Activated CD8-positive, alpha-beta memory T cell treated with anti-CD3 and anti-CD28 coated beads for 1 hour (primary cell): ENCODE measurements at places on chromosomes 2 and 18.
A peak's percentile ranks its signal among the peaks of the same experiment; 100 is the strongest.

GRCh38 chr2:76197842-76198448 is 487.2 kb upstream of the GCFC2 start:
- no peak for DNase-seq

DNA sequence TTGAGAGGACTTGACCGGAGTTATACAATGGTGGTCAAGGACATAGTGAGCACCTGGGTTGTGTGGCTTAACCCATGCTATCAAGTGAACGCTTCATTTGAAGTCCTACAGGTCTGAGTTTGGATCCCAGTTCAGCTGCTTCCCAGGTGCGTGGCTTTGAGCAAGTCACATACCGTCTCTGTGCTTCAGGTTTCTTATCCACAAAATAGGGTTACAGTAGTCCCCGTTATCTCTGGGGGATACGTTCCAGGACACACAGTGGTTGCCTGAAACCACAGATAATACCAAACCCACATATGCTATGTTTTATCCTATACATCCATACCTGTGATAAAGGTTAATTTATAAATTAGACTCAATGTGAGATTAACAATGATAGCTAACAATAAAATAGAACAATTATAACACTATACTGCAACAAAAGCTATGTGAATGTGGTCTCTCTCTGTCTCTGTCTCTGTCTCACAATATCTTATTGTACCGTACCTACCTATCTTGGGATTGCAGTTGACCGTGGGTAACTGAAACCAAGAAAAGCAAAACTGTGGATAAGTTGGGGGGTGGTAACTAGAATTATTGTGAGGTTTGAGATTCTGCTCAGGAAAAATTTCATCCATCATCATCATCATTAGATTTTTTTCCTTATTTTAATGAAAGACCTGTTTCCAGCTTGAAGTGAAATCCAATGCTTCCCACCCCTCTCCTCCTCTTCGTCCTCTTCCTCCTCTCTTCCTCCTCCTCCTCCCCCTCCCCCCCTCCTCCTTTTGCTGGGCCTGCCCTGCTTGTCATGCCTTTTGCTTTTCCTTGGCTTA is 22.7 kb downstream of the LBH start:
- no peak for DNase-seq

DNA sequence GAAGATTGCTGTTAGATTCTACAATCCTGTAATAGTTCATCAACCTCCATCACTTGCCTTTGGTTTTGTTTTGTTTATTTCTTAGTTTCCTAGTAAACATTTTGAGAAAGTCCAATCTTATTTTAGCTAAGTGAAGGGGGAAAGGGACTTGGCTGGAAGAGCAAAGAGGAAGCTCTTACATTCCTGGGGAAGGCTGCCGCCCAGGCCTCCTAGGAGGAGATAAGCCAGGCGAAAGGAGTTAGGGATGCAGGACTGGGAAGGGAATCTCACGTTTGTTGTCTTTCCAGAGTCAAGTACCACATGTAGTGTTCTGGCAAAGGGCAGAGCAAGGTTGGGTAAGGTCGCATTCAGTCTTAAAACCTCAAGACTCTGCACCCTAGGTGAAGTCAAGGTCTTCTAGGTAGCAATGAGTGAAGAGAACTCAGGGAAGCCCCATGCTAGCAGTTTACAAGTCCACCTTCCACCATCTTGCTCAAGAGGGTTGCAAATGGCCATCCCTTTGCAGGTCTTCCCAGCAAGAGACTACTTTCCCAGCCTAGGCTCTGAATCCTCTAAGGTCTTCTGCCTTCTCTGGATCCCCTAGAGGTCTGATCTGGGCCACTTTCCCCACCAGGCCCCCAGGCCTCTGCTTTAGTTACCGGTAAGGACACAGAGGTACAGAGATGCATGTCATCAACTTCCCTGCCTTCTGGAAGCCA is 320.7 kb downstream of the CYP26B1 start:
- DNase-seq: no peak

GRCh38 chr2:188381614-188382013 is 89.9 kb downstream of the GULP1 start:
- no peak for DNase-seq

DNA sequence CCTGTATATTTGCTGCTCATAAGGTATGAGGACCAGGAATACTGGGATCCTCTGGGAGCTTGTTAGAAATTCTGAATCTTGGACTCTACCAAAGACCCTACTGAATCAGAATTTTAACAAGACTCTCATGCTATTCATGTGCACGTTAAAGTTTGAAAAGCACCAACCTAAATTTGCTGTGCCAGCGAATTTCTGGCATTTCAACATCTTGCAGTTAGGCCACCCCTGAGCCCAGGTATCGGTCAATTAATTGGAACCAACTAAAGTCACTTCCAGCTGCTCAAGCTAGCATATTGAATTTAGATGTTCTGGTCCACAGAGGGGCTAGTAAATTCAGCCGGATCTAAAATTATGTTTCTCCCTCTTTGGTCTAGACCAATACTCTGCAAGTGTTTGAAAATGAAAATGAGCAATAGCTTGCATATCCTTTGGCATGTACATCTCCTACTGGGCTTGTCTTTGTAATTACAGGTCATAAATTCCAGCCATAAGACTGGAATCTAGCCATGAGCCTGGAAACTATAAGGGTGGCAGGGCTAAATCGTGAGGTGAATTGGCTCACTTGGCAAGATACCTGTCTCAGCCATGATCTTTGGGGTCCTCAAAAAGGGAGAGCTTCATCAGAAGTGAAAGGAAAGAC is 72.4 kb downstream of the SKA1 start:
- DNase-seq: no peak

- no peak for DNase-seq
These were observed 72.1 kb downstream of the NRP2 start for GRCh38 chr2:205754285-205754923.

DNA sequence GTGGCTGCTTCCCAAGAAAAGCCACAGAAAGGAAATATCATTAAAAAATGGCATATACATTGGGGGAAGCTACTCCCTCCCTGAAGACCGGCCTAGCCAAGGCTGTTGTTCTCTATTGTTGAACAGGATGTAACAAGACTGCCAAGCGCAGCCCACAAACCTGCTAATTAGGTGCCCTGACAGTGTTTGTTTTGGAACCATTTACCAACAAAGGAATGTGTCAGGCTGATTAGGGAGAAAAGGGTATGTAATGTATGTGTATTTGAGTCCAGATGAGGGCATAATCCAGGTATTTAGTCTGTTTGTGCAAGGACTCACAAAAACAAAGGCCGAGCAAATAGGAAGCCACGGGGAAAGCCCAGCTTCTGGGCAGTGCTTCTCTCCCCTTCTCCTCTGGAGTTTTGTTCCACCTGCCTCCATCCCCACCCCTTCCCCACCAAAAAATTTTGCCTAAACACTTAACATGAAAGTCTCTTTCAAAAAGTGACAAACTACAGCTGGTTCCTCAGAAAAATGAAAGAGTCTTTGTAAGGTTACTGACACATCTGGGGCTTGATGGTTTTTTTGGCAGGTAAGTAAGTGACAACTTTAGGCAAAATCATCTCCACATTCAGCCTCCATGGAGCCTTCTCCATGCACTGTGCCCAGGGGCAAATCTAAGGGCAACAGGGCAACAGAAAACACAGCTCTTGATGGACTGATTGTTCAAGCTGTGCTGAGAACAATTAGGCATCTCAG is 78.3 kb upstream of the FZD5 start:
- DNase-seq: no peak

DNA sequence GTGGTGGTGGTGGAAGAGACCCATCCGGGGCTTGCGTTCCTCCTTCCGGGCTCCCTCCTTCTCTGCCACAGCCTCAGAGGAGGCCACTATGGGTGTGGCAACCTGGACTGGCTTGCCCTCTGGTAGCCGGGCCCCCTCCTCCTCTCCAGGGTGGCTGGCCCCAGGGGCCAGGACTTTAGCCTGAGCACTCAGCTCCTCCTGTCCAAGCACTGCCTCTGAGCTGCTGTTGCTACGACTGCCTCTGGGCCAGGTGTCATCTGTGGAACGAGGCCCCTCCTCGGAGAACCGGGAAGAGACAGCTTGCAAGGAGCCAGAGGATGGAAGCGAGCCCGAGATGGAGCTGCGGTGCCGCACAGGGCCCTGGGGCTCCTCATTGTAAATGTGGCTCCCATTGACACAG is 16.7 kb upstream of the SFXN5 start:
- no peak for DNase-seq

DNA sequence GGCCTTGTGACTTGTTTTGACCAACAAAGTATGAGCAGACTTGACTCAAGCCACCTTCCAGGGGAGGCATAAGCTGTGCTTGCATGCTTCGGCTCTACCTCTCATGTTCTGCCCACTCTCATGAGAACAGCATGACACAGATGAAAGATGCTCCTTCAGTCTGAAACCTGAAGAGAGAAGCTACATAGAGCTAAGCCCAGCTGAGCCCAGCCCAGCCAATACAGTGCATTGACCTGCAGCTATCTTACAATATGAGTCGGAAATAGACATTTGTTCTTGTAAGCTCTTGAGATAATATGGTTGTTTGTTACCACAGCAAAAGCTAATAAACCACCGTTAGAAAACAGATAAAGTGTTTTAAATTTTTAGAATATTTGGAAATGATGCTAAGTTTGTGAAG is 426.7 kb upstream of the PKDCC start:
- DNase-seq: no peak

GRCh38 chr18:47815486-47816270 is 114.8 kb downstream of the SMAD2 start:
- no peak for DNase-seq

- no peak for DNase-seq
These were observed 86.2 kb downstream of the CRIM1 start for GRCh38 chr2:36441816-36442215.

DNA sequence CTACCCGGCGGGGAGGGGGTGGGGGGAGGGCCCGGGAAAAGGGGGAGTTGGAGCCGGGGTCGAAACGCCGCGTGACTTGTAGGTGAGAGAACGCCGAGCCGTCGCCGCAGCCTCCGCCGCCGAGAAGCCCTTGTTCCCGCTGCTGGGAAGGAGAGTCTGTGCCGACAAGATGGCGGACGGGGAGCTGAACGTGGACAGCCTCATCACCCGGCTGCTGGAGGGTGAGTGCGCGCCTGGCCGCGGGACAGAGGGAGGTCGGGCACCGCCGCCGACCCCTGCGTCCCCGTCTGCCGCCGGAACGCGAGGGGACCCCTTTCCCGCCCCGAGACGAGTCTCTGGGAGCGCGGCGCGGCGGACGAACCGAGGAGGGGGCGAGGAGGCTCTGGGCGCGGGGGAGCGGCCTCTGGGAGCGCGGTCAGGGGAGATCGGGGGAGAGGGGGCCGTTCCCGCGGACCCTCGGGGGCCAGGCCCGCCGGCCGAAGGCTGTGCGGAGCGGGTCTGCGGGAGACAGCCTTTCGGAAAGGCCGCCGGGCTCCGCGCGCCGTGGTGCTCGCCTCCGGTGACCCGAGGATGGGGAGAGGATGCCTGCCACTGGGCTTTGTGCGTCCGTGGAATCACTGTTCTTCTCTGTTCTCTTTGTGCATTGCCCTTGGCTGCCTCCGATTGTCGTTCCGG is 463 bp downstream of the PPP1CB start:
- peak; percentile 11 for DNase-seq

DNA sequence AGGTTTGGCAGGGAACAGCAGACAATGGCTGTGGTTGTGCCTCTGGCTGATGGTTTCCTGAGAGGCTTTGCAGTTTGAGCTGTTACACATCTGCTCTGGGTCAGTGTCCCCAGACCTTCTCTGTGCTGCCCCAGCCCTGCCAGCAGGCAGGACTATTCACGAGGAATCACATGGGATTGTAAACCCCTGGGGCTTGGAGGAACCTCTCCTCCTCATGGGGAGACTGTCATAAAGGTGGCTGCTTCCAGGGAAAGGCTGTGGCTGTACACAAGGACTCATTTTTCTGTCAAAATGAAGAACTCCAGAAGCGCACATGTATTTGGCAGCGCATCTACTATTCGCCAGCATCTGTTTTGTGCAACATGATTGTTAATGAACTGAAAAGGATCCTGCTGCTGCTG is 142.6 kb upstream of the CYP1B1 start:
- no peak for DNase-seq

DNA sequence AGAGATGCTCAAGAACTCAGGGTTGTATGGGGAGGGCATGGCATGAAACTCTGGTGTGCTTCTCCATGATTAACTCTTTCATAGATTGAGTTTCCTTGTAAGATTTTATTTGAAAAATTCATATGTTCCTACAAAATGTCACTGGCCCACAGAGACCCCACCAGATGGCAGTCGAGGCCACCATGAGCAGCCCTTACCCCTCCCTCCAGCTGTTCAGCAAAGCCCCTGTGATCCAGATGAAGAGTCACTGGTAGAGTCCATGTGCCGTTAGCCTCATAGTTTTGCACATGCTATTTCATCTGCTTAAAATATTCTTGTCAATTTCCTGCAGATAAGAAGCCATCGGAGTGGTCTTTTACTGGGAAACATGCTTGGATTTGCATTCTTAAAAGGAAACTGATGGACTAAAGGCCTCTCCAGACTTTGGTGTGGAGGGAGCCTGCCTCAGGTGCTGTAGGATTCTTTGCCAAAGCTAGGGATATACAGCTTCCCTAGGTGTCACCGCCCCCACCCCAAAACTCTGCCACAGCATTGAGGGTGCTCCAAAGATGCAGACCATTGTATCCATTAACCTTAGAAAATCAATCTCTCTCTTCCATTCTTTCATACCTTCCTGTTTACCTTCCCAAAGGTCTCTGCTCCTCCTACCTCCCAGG is 18.8 kb downstream of the ZNF385B start:
- DNase-seq: no peak

DNA sequence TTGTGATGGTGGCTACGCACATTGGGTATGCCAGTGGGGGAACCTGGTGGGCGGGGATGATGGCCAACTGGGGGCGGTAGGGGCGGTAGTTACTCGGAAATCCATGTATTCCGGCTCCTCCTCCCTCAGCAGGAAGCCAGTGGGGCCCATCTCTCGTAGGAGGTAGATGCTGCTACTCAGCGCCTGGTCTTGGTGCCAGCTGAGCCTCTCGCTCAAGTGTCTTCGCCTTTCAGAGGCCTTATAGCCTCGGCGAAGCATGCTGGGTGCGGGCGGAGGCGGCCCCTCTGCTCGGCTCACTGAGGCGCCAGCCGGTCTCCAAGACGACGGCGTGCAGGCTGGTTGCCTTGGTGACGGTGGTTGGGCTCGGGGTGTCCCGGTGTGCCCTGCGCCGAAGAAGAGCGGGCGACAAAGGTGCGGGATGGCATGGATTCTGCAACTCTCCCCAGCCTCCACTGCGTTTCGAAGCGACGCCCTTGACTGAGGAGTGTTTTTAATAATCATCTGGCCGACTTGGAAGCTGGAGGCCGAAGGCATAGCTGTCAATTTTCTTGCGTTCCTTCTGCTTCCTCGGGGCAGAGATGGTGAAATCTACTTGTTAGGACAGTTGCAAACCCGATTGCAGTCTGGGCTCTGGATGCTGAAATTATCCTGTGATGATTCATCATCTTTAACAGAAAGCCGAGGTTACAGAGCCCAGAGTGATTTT is at the start of gene ZSWIM2:
TSS of gene ZSWIM2 (minus strand) at position 298 of the 706 bp plus-strand sequence. CDS start at position 258, 40 bp downstream.
- no peak for DNase-seq
